ENCODE measurements at places on chromosomes 6 and 20.

DNA sequence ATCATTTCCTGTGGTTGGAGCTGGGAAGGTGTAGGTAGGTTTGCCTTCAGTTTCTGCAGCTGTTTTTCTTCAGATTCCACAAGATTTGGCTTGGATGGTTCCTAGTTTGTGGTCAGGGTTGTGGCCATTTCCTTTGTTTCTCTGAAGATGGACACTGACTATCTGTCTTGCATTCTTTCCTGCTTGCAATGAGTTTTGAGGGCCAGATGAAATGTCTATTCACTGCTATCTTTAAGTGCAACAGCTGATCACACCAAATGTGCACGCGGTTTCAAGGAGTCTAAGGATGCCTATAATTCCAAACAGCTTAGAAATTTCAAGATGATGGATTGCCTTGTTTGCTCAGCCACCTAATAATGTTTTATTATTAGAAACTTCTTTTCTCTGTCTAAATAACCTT lies 28.4 kb downstream of the IL20RA start:
- DNase-seq = no peak

GRCh38 chr6:30882759-30883684 lies 1.3 kb upstream of the DDR1 start:
- no peak for DNase-seq

GRCh38 chr6:125749865-125750691 lies 646 bp downstream of the HEY2 start:
- DNase-seq = no peak

DNA sequence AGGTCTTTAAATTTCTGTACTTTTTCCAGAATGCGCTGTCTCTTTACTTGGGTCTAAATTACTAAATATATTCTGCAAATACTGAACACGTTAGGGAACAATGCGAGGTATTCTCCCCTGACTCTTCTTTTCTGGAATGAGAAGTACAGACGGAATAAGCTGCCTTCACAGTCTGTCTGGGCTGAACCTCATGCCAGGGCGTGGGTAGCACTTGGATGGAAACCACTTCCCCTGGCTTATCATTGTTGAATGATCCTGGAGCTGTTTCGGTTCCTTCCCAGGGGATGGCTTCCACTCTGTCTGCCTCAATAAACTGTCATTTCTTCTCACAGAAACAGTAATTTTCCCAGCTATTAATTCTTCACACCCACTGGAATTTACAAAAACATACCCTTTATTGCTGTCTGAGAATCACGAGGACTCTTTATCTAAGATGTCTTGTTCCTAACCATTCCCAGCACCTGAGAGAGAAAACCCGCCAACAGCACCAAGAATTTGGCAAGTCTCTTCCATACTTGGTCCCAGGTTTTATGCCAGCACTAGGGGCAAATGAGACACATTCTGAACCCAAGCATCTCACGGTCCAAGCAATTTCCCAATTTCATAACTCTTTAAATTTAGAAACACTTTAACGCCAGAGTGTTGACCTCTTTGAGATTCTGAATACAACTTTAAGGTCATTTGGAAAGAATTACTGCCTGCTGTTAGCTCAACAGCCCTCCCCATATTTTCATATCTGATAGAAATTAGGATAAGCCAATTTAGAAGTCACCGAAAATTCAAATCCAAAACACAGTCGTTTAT lies 43.2 kb upstream of the ADGRF5 start:
- no peak for DNase-seq

DNA sequence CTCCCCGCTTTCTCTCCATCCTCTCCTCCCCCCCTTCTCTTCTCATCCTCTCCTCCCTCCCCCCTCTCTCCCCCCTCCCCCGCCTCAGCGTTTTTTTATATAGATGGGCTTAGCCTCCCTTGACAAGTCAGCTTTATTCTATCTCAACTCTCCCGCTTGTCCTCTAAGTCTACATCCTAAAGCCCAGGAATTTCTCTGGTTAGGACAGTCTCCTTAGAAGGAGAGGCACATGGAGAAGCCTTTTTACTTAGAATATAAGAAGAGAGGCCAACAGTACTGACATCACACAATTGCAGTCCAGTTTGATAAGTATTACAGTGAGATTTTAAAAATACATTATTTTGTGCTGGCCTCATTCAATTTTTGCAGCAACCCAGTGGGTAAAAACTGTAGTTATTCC lies 83.5 kb downstream of the LYRM2 start:
- DNase-seq = no peak

GRCh38 chr6:117496383-117496990 lies 14.0 kb downstream of the DCBLD1 start:
- DNase-seq = no peak

GRCh38 chr6:142331601-142332000 lies 29.8 kb downstream of the ADGRG6 start:
- no peak for DNase-seq

GRCh38 chr20:63025534-63026331 lies 19.0 kb upstream of the BHLHE23 start:
- DNase-seq = peak; percentile 57

GRCh38 chr20:5183731-5184474 lies 57.1 kb downstream of the CDS2 start:
- DNase-seq = no peak

- DNase-seq = no peak
These were observed 45.1 kb downstream of the OGFRL1 start for GRCh38 chr6:71333697-71334096.

DNA sequence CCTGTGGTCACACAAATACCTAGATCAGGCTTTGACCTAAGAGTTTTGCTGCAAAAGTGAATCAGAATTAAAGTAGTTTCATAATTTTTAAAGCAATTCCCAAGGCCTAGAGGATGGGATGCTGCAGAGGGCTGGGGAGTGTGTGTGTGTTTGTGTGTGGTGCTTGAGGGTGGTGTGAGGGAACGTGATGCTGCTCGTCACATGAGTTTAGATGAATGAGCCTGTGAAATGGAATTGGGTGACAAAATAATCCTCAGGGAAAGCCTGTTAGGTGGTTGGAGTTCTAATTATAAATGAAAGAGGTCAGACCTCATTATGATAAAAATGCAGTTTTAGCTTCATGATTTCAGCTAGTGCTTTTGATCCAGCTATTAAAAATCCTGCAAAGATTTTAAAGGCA lies 87.5 kb upstream of the TMEM170B start:
- DNase-seq = no peak

DNA sequence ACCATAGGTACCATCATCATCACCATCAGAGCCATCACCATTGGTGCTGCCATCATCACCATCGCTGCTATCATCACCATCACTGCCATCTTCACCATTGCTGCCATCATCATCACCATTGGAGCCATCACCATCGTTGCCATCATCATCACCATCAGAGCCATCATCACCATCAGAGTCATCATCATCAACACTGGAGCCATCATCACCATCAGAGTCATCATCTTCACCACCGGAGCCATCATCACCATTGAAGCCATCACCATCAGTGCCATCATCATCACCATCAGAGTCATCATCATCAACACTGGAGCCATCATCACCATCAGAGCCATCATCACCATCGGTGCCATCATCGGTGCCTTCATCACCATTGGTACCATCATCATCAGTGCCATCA lies 338.7 kb downstream of the TAF4 start:
- no peak for DNase-seq

GRCh38 chr20:44092551-44093248 lies 94.3 kb downstream of the JPH2 start:
- DNase-seq = no peak

DNA sequence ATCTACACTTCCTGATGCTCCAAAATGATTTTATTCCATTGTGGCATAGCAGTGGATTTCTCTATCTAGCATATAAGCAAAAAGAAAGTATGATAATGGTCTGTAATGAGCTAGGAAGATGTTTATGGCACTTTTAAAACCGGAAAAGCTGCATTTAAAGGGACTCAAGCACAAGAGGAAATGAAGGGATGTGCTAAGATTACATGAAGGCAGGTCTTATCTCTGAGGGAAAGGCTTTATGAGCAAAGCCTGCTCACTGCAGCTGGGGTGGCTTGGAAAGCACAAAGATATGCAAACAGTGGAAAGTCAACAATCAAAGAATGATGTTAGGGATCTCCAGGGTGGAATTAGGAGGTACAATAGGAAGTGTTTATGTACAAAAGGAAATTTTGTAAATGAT lies 138.2 kb downstream of the TENT5A start:
- DNase-seq = no peak

- DNase-seq = peak; percentile 45
These were observed 21.6 kb downstream of the UQCC2 start for GRCh38 chr6:33689879-33690278.

DNA sequence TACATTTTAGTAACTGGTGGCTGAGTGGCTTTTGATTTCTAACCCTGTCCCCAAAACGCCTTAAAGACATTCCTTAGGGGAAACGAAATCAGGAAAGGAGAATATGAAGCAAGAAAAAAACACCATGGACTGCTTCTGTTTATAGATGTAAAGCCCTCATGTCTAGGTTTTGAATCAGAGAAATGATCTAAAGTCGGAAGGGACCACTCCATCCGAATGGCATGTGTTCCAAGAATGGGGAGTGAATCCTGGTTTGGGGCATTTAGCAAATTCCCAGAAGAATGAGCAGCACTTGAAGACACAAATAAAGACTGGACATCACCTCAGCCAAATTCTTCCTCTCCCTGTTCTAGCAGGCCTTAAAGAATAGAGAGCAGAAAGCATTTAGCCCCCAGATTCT lies 65.6 kb downstream of the CAP2 start:
- DNase-seq = no peak

DNA sequence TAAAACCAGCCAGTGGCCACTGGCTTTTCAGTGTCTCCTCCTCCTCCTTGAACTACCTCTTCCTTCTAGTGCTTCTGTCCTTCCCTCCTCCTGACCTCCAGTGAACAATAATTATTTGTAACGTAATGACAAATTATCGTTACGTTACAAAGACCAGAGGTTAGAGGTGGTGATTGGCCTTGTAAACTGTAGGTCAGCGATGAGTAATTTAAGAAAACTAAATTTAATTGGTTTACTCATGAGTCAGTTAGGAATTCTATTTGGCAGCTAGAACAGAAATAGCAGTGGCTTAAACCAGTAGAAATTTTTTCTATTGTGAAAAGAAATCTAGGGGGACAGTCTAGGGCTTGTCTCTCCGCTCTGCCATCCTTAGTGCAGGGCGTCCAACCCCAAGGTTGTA lies 38.8 kb downstream of the PPARD start:
- DNase-seq = no peak

GRCh38 chr6:45872827-45873365 lies 142.8 kb downstream of the CLIC5 start:
- no peak for DNase-seq

DNA sequence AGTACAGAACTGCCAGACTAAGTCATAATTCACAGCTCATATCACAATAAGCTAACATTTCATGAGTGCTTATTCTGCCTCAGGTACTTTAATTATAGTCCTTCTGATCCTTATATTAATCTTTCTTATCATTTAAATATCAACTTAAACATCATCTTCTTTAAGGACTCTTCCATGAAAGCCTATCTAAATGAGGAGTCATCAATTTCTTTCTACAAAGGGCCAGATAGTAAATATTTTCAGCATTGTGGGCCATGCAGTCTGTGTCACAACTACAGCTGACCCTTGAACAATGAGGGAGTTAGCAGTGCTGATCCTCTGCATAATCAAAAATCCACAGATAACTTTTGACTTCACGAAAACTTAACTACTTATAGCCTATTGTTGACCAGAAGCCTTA lies 306.4 kb downstream of the TSHZ2 start:
- no peak for DNase-seq

- DNase-seq = no peak
These were observed 20.3 kb downstream of the PGK2 start for GRCh38 chr6:49766762-49767161.

DNA sequence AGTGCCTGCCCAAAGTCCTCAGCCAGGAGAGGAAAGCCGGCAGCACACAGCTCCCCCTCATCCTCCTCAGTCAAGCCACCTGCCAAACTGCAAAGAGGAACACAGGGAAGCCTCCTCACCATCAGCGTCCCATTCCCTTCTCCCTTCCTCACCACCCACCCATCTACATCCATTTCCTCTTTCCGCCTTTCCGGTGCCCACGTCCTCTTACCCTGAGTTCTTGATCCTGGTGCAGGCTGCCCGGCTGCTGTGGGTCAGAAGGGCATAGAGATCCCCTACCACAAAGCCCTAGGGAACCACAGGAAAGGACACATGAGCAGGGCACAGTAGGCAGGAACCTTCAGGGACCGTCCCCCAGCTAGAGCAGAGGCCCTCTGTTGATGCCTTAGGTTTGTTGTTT lies 6.0 kb downstream of the GNMT start:
- DNase-seq = no peak

DNA sequence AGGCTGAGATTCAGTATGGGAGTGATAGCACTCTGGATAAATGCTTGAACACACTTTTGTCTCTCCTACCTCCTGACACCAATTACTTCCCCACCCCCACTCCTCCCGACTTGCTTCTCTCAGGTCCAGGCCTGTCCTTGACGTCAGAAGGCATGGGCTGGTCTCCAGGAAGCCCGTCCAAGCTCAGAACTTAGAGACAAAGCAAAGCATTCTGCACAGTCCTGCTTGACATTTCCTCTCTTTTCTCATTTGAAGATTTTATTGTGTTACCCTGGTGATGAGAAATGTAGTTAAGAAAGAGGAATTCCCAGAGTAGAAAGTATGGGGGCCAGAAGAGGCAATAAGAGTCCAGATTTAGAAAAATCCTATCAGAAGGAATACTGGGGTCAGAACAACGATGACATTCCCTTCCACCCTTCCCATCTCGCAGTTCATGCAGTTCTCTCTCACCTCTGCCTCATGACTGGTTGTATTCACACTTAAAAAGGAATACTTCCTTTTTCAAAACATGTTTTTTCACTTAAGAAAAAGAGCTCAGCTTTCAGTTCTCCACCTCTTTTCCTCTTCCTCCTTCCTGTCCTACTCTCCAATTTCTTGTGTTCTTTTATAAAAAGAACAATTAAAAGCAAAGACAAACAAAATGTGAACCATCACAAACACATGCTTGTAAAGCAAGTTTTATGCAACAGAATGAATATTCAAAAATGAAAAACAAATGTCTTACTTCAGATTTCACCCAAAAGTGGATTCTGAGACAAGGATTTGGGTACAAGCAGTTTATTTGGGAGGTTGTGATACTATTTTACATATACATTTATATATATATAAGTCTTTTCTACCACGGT lies 18.5 kb upstream of the FAM184A start:
- DNase-seq = no peak

DNA sequence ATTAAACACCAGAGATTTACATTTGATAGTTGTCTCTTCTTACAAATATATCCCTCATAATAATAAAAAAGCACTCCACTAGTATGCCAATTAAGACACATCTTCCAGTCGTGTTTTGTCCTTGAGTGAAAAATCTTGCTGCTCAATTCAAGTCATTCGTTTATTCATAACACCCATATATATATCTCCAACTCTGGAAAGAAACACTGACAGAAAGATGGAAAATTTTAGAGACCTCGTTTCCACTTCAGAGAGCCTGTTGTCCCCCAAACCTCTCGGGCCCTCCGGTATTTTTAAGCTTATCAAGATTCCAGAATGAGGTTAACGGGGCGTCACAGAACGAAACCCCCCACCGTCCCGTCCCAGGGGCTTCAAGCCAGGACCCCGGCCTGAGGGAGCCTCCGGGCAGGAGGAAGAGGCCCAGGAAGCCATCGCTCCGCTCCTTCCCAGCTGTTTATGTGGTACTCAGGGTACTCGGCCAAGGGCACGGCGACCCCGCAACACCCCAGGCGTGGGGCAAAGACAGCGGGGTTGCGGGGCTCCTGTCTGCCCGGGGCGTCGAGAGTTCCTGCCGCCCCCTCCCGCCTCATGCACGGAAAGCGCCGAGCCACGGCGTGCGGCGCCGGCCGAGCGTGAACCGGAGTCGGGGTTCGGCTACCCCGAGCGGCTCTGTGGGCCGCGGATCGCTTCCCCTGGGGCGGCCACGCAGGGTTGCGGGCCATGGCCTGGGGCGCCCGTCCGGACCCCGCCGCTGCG lies 623 bp upstream of the SNX9 start:
- DNase-seq = no peak
